ENCODE measurements at places on chromosomes 3 and 15. TPM values are rescaled to one million over a fixed set of nuclear protein-coding genes. Genes with fewer than 3 reads are reported as not detected.

DNA sequence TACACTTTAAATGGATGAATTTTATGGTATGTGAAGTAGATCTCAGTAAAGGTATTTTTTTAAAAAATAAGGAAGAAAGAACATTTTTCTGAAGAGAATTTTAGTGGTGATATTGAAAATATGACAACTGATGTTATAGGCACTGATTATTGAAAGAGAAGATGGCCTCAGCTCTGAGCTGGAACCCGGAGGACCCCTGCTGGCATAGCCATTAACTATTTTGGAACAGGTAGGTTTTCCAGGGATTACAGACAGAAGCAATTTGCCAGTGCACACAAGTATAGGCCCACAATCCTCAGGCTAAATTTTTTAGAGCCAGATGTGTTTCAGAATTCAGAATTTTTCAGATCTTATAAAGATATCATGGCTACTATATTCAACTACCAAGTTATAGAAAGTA lies 315.9 kb upstream of the GPR149 start:
- DNase-seq, result no peak

The CP gene
- 2.2 TPM for total RNA-seq

The PARP3 gene
- total RNA-seq, result 14.7 TPM

The GPR87 gene
- not detected for total RNA-seq

DNA sequence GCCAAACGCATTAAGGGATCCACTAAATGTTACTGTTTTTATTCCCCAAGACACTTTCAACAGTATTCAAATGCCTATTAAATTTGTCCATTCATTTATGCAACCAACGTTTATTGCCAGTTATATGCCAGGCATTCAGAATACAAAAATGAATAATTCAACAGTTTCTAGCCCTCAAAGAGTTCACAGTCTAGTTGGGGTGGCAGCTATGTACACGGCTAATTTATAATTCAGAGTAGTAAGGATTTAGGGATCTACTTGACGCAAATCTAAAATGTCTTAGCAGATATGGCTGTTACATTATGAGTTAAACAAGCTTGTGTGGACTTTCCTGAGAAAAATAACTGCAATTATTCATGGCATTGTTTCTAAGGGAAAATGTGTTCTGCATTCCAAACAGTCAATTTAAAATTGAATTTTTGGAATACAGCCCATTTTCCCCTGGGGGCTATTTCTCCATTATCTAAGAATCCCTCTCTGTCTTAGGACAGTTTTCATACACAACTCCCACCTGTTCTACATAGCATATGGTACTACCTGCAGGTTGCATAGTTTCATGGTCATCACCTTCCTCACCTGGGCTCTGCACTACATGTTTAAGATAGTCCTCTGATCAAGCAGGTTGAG lies 11.5 kb upstream of the MSL2 start:
- DNase-seq, result no peak

GRCh38 chr3:8095724-8096123 lies 405.9 kb upstream of the LMCD1 start:
- no peak for DNase-seq

DNA sequence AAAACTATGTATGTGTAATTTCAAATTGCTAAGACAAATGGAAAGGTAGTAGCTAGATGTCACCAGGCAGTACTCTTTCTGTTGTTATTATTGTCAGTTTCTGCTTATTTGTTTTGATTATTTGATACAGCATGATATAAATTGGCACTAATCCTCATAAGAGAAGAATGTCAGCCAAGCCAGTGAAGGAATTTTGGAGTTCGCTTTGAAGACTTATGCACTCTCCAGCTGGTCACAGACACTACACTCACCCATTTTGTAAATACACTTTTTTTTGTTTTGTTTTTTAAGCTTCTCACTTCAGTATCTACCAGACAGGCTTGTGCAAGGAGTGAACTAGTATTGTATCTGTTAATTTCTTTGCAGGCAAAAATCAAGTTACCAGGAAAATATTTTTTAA lies 180.2 kb upstream of the TTC14 start:
- no peak for DNase-seq

DNA sequence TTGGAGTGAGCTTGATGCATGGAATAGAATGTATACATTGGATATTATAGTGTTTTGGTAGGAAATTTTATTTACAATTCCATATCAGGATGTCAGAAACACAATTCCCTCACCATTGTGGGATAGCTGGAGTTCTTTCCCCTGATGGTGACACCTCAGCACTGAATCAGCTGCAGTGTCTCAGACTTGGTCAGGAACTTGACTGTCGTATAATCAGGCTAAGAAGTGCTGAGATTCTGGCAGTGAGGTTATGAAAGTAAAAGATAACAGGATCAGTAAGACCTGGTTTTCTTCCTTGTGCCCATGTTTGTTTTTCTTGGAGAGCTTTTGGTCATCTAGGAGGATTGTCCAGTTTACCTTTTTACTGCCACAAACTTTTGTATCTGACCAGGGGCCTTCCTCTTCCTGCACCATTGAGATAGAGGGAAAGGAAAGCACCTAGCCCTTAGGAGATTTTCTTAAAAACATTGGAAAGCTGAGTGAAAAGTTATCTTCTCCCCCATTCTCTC lies 27.3 kb upstream of the ST3GAL6 start:
- DNase-seq, result no peak

GRCh38 chr3:33658991-33659848 lies 58.8 kb downstream of the CLASP2 start:
- peak; percentile 87 for DNase-seq

DNA sequence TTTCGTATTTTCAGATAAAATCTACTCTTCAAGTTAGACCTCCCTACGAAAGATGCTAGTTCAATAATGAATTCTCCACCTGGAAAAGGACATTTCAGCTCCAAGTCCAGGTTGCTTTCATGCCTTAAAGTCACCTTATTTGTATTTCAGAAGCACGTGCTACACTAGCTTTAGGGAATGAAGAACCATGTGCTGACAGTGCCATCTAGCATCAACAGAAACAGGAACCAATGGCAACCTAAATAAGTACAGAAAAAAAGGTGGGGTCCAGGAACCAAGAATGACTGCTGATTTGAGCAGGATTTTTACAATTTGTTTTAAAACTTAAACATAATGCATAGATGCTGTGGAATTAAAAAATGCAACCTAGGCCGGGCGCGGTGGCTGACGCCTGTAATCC lies 77.6 kb upstream of the SNRPN start:
- no peak for DNase-seq

The SEMA6D gene
- 19.7 TPM for total RNA-seq

The MEX3B gene
- 3.6 TPM for total RNA-seq

- DNase-seq, result no peak
Measured at GRCh38 chr3:159953325-159954085, 35.1 kb upstream of the IL12A start.

DNA sequence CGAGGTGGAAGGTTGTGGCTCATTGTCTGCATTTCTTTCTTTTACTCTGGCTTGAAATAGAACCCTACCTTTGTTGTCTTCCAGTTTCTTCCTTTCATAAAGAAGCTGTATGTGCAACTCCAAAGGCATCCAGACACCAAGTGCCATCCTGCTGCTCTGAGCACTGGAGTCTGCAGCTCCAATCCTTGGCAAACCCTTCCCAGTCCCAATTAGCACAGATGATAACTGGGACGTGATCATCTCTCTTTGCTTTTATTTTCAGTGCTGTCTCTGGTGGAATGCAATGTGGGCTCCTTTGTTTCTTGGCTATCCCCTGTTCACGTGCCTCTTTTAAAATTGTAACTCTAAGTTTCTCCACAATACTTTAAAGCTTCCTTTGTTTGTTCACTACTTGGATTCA lies 140.9 kb downstream of the AQP9 start:
- no peak for DNase-seq

GRCh38 chr15:62584301-62585235 lies 419.5 kb upstream of the C2CD4B start:
- DNase-seq, result no peak

GRCh38 chr3:15974647-15975046 lies 176.9 kb upstream of the ANKRD28 start:
- no peak for DNase-seq

GRCh38 chr15:57298204-57298603 lies 78.1 kb upstream of the CGNL1 start:
- DNase-seq, result no peak

DNA sequence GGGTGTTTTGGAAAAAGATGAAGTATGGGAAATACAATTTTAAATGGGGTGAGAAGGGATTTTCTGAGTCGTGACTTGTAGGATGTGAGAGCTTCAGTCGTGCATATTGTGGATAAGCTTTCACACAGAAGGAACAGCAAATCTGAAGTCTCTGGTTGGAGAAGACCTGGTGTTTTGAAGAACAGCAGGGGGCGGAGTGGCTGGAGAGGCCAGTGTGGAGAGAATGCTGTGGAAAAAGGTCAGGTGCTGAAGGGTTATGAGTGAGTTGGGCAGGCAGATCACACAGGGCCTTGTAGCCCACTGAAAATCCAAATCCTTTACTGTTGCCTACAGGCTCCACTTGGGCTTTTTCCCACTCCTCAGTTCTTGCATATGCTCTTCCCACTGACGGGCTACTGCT lies 14.1 kb upstream of the SCAANT1 start:
- DNase-seq, result no peak

DNA sequence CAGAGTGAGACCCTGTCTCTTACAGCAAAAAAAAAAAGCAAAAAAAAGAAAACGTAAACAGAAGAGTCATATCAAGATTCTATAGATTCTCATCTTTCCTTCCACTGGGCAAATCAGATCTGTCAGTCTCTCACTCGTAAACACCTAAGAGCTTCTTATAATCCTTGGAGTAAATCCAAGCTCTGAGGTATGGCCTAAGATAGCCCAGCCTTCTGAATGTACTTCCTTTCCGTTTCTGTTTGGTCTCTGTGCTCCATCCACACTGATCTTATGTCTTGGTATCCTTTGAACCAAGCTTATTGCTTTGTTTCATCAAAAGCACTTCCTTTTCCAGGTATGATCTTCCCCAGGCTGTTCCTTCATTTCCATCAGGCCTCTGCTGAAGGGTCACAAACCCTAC lies 137.8 kb downstream of the CADPS start:
- DNase-seq, result no peak

The ALDH1L1 gene
- 16.6 TPM for total RNA-seq

- DNase-seq, result no peak
Measured at GRCh38 chr3:47347217-47347801, 33.5 kb upstream of the PTPN23 start.

DNA sequence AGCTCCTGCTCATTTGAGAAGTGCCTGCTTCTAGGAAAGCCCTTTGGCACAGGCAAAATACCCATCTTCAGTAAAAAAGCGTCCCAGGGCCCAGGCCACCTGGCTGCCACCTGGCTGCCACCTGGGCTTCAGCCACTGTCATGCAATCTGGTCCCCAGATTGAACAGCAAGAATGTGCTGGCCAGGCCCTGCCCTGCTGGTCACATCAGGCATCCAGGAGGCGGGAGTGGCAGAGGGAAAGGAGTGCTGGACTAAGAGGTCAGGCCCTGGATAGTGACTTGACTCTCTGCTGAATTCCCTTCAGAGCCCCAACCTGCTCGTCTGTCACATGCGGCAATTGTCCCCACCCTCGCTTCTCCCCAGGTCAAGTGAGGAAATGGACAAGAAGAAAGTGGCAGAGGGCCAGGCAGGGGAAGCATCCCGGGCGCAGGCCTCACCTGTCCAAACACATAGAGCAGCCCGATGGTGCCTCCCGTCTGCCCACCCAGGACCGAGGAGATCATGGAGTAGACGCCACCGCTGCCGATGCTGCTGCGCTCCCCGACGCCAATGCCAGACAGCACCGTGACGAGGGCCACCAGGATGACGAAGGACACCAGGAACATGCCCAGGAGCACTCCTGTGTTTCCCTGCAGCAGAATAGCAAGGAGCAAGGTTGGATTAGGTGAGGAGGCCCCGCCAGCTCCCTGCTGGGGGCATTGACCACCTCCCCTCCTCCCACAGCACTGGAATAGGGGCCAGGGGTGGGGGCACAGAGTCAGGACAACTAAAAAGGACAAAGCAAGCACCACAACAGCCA lies 25.5 kb downstream of the SLC12A8 start:
- DNase-seq, result no peak

The ZPLD1 gene
- total RNA-seq, result not detected

GRCh38 chr3:155012584-155012983 lies 67.5 kb upstream of the MME start:
- no peak for DNase-seq

The COL6A5 gene
- total RNA-seq, result not detected

- no peak for DNase-seq
Measured at GRCh38 chr3:158794936-158795518, 6.8 kb upstream of the MFSD1 start.

DNA sequence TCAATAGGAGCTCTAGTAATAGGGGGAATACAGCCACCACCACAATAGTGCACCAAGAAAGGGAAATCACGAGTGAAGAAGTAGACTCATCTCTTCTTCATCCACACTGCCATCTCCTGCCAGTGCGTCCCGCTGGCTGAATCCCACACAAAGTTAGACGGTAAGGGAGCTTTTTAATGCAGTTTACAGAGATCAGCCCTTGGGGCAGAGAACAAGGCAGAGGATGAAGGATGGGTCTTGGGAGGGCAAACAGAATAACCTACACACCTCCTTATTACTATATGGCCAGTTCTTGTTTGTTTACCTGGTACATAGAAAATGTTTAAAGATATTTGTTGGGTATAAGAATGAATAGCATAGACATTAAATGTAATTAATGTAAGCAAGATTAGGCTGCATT lies 11.0 kb upstream of the DPH6 start:
- DNase-seq, result no peak
